ENCODE measurements at places on chromosomes 5 and 9. TPM values are rescaled to one million over a fixed set of nuclear protein-coding genes. Genes with fewer than 3 reads are reported as not detected.
A peak's percentile ranks its signal among the peaks of the same experiment; 100 is the strongest.

DNA sequence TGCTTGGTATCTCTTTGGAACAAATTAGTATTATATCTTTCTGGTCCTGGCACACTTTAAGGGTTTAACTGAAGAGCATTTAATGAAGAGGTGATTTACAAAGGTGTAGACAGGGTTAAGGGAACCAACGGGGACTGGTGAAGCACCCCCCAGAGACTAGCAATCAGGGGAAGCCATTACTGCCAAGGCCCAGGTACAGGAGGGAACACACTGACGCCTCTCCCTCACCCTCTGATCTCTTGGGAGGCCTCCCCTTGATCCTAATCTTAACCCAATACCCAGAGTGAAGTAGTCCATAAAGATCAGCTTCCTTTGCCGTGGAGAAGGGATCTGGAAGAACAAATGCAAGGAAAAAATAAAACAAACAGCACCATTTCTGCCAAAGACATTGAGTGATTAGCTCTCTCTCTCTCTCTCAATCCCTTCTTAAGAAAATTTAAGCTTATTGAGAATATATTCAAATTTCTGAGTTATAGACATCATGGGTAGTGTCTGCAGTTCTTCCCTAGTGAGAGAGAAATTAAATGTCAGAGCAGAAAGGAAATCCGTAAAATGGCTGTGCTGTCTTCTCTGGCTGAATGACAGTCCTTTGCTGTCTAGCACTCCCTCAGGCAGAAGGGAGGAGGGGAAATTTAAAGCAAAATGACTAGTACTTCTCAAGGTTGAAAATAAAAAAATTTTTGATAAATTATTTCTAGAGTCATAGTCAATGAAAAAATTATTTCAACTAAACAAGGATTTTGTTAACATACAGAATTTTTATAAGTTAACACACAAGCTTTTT lies 20.0 kb downstream of the F2R start:
- no peak for DNase-seq

DNA sequence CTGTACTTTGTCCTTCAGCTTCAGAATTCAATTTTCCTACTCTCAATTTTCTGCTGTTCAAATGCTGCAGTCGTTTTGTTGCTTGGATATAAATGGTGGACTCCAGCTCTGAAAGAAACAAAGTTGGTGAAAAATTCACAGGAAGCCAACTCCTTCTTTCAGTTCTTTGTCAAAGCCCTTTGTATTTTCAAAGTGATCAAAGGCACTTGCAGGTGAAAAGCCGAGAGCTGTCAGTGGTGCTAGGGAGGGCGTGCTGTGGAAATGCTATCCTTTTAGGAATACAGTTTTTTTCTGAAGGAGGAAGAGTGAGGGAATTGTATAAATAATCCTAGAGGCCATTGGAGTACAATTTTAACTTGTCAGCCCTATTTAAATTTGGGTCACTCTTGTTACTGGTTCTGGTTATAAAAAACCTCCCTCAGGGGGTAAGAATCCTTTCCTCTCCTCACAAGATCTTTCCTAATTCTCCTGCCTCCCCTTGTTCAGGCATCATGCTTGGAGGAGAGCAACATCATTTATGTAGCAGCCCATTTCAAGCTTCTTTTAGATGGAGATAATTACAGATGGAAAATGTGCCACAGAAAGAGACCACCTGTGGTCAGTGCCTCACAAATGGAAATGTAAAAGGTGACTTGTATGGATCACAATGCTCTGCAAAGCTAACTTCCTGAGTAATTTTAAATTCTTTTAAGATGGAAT lies 62.5 kb upstream of the GHR start:
- DNase-seq, result no peak

GRCh38 chr9:19922476-19923118 lies 133.8 kb upstream of the SLC24A2 start:
- no peak for DNase-seq

- DNase-seq, result no peak
These were observed 41.2 kb upstream of the ABCA1 start for GRCh38 chr9:104969116-104969515.

DNA sequence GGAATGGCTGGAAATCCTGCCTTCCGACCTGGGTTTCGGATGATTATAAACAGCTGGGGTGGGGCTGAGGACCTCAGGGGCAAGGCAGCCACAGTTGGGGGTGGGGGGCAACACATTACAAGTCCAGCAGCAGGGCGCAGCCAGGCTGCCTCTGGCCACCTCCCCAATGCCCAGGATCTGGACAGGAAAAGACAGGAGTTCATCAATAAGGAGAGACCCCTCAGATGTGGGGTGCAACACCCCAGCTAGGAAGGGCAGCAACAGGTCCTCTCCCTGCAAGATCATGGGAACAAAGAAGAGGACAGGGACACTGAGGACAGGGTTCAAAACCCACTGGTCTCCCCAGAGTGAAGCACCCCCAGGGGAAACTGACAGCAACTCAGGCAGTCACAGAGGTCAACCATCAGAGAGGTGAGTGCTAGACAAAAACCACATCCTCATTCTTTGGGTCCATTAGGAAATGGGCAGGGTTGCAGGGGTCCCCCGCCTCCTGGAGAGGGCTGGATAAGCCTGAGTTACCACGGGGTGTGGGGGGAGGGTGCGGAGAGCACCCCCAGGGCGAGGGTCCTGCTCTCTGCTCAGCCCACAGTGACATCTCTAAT lies 33.5 kb downstream of the SEMA4D start:
- DNase-seq, result no peak

GRCh38 chr9:2526071-2526828 lies 95.3 kb upstream of the VLDLR start:
- no peak for DNase-seq

PCDHGA7 gene
- total RNA-seq, result 4.2 TPM

DNA sequence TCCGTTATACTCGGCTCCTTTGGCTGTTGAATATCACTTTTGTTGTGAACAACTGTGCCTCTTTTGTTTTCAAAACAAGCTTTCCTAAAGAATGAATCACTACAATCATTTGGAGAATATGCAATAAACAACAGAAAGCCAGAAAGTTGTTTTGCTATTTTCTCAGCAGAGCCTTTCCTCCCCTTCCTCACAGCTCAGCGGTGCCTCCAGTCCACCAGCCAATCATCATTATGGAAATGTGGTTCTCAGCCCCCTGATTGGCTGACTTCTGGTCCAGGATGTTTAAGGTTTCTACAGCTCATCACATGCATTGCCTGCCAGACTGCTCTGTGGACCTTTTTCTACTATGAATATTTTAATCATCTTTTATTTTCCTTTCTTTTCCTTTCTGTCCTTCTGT lies 9.1 kb upstream of the ZNF608 start:
- DNase-seq, result no peak

DNA sequence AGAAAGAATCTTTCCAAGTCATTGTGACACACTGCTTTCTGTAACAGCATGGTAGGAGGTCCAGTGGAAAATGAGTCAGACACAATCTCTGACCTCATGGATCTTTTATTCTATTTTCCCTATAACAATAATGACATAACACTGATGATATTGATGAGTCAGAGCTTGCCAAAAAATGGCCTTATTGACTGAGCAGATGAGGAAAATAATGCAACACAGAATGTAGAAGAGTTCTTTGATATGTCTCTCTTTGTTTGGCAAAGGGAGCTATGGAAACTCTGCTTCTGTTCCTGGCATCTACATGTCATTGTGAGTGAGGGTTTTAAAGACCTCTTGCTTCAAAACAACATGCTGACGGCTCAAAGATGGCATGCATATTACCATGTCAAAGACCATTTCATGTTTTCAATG lies 443.1 kb upstream of the ZNF608 start:
- DNase-seq, result no peak

GRCh38 chr5:98259595-98259994 lies 513.9 kb upstream of the RGMB start:
- no peak for DNase-seq

- DNase-seq, result no peak
These were observed 1522.9 kb downstream of the MAT2B start for GRCh38 chr5:165028356-165028755.

KLHL3 gene
- total RNA-seq, result 5.7 TPM

- peak; percentile 85 for DNase-seq
These were observed 120.9 kb downstream of the WNK2 start for GRCh38 chr9:93304574-93305496.

DNA sequence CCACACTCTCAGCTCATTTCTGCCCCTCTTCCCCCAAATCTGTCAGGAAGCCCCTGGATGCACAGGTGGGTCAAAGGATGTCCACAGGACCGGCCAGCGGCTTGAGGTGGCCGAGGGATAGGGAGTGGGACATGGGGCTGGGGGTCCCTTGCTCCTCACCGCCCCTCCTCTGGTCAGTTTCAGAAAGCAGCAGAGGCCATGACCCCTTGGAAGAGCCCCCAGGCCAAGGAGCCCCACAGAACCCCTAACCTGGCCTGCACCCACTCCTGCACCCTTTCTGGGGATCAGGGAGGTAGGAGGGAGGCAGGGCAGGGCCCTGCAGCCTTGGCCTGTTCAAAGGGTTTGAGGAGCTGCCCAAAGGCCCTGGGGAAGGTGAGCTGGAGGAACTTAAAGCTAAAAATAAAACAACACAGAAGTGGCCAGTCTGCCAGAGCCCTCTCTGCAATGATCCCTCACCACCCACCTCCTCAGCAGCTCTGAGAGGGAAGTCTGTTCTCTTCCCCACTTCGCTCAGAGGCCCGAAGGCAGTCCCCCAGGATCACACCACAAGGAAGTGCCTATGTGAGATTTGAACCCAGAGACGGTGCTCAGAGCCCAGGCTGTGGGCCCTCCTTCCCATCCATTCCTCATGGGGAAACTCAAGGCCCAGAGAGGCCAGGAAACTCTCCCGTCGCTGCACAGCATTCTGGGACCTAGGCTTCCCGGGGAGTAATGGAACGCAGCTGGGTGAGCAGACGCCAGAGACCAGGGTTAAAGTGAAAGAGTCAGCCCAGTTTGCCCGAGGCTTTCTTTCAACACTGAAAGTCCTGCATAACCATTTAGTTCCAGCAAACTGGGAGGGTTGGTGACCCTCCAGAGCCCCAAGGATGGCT lies 910 bp downstream of the ENG start:
- no peak for DNase-seq

DNA sequence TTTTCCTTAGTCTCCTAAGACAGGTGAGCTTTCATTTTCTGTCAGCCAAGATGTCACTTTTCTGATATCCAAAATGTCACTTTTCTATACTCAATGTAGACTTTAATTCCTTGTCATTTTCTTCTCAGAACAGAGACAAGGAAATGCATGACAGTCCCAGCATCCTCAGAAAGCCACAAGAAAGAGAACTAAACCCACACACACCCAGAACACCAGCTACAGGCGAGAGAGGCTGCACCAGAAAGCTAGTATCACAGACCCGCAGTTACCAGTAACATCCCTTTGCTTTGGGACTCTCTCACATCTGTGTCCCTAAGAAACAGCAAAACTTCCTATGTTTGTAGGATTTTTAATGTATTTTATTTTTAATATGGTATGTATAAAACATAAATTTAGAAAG lies 17.1 kb downstream of the TRMO start:
- no peak for DNase-seq

FABP6 gene
- 7.7 TPM for total RNA-seq

- DNase-seq, result no peak
These were observed 212.9 kb downstream of the MARCHF11 start for GRCh38 chr5:15966651-15967050.

REEP2 gene
- total RNA-seq, result 232 TPM

DNA sequence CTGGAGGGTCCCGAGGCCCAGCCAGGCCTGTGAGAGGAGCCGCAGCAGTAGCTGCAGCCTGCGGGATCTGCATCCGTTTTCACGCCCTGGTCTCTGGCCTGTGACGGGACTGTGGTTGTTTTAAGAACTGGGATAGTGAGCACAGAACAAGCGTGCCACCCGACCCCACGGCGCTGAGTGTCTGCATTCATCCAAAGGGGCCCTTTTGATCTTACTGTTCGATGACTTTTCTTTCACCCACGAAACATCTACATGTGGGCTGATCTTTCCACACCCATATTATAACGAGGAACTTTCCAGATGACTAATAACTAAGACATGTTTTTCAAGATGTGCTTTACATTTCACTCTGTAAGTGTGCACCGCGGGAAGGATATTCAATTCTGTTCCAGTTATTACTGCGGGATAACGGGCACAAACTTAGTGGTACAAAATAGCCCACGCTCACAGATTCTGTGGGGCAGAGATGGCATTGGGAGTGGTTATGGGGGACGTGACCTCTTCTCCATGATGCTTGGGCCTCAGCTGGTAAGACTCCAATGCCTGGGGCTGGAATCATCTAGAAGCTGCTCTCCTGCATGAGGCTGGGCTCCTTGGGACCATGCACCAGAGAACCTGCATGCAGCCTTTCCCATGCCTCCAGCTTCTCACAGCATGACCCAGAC lies 165.0 kb downstream of the SYK start:
- DNase-seq, result no peak

- no peak for DNase-seq
These were observed 293.2 kb upstream of the WWC1 start for GRCh38 chr5:167998148-167998767.

GRCh38 chr9:33782395-33783152 lies 12.8 kb upstream of the PRSS3 start:
- no peak for DNase-seq

GRCh38 chr5:155089643-155090042 lies 76.1 kb downstream of the KIF4B start:
- no peak for DNase-seq

DNA sequence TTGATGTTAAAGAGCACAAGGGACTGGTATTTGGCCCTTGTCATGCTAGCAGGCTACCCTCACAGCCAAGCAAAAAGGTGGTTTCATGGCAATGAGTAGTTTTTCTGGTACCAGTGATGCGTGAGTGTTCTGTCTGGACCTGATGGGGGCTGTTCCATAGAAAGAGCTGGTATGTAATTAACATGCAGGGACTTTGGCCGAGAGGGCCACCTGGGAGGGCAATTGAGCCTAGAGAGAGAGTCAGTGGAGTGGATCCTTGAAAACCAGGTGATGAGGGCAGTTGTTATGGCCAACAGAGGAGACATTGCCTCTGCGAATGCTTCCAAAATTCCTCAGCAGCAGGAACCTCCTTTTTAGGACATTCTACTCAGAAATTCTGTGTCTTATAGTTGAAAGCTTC lies 383.3 kb downstream of the PSAT1 start:
- no peak for DNase-seq

DNA sequence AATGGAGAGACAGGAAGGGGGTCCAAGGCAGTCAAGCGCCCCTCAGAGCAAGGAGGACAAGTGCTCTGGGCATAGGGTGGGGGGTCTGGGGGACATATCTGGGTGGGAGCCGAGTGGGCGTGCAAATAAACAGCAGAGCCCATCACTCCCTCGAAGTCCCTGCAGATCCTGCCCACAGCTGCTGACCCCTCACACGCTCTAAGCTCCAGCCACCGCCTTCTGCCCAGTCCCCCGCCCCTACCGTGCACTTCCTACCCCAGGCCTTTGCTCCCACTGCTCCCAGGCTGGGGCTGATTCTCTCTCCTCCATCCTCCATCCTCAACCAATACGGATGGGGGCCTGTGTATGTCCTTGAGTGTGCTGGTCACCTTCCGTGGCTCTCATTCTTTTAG lies 16.9 kb upstream of the ALDH1B1 start:
- DNase-seq, result no peak

GRCh38 chr5:10984021-10984715 lies 223.1 kb upstream of the DAP start:
- DNase-seq, result no peak

GRCh38 chr9:112112941-112113681 lies 62.0 kb downstream of the SUSD1 start:
- no peak for DNase-seq

TLX3 gene
- total RNA-seq, result 161 TPM

NRG2 gene
- 0.81 TPM for total RNA-seq
